NT2/D1 (cell line): ENCODE measurements at places on chromosomes 4 and X.
A peak's percentile ranks its signal among the peaks of the same experiment; 100 is the strongest.

DNA sequence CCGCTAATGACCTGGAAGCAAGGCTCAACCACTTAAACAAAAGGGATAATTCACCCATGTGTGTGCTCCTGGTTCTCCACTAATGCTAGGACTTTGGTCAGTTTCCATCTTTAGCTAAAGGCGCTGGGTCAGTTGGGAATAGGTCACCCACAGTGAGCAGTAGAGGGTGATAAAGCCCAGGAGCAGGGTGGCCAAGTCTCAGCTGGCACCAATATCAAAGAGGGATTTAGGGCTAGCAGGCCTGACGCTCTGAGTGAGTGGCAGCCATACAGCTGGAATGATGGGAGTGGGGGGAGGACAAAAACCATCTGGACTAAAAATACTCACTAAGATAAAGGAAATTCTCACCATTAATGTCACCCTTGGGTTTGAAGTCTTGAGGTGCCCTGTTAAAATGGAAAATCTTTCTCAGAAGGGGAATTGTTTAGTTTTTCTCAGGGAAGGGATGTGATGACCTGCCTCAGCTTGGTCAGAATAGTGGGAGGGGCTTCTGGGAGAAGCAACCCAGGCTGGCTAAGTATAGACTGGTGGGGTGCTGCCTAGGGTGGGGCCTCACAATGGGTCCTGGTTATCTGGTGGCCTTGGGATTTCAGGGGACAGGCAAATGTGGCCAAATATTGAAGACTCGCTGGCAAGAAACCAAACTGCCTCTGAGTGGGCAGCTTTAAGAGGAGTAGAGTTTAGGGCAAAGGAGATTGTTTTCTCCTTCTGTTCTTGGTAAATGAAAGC lies 47.1 kb downstream of the TSC22D3 start:
- no peak for DNase-seq

DNA sequence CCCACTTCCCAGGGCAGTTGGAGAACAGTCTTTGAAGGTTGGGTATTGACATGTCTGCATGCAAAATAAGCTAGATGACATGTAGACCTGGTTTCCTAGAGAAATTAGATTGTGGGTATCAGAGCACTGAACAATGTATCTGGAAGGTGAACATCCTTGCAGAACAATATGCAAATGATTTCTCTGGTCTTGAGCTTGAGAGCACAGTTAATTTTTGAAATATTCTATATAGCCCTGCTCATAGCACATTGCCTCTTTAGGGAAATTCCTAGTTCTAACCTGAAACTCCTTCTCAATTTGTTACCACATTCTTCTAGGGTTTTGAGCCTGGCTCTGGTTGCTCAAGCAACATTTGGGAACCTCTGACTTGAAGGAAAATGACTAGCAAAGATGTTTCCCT lies 41.6 kb upstream of the LAS1L start:
- DNase-seq: no peak

GRCh38 chrX:50448565-50448964 lies 22.1 kb downstream of the DGKK start:
- DNase-seq: no peak

- DNase-seq: no peak
These were observed 29.0 kb upstream of the UGT2B4 start for GRCh38 chr4:69524706-69525105.

DNA sequence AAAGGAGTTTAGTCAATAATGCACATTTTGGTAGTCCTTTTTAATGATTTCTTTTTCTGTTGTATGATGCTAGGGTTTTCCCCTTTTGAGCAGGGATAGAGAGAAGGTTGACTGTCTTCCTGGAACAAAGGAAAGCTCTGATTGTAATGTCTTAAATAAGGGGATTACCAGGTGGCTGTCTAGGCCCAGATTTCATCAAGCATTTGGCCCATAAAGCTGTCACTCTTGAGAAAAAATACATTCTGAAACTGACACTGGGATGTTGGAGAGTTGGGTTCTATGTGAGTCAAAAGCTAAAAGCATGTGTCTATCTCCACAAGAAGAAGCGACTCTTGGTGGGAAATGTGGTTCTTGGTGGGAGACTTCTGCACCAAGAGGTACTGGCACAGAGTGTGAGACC lies 26.4 kb downstream of the KIAA1210 start:
- DNase-seq: no peak

- DNase-seq: no peak
These were observed 17.0 kb downstream of the GPAT3 start for GRCh38 chr4:83552924-83553323.

GRCh38 chr4:118193421-118193820 lies 159.1 kb downstream of the NDST3 start:
- DNase-seq: no peak

- DNase-seq: no peak
These were observed 7.8 kb downstream of the C4orf54 start for GRCh38 chr4:99649778-99650177.

GRCh38 chr4:7910263-7910896 lies 29.3 kb downstream of the AFAP1 start:
- no peak for DNase-seq

- DNase-seq: no peak
These were observed 35.4 kb downstream of the FABP2 start for GRCh38 chr4:119286377-119287002.

DNA sequence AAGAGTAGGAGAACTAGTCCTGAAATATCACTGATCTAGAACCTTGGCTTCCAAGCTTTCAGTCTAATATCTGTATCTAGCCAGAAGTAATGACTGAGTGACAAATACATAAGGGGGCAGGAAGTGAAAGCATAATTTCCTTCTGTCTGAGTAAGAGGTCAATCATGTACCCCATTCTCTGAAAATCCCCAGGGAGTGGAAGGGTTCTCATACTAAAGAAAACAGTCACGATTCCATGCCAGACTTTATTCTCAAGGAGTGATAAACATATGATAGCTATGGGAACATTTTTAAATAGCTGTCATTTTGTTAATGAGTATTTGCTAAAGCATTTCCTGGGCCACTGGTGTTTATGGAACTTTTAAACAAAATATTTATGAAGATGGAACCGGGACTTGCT lies 308.5 kb downstream of the ARHGAP24 start:
- no peak for DNase-seq

GRCh38 chr4:4673070-4673469 lies 131.2 kb upstream of the STX18 start:
- DNase-seq: peak; percentile 83

DNA sequence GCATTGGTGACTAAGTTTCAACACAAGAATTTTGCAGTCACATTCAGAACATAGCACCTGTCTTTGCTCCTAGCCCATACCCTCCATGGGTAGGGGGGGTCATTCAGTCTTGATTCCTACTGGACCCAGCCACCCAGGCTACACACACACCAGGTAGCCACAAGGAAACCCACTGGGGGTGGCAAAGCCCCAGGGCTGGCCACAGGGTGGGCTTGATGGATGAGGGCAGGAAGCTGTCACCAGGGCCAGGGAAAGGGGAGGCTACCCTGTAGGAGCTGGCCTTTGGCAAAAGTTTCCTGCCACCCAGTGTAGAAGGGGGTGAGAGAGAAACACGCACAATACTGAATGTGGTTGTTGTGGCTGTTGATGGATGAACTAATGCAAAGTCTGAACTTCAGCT lies 74.5 kb upstream of the NKX1-1 start:
- no peak for DNase-seq

- no peak for DNase-seq
These were observed 153.3 kb downstream of the MID1IP1 start for GRCh38 chrX:38954520-38954919.

- no peak for DNase-seq
These were observed 11.7 kb downstream of the PITX2 start for GRCh38 chr4:110610940-110611831.

DNA sequence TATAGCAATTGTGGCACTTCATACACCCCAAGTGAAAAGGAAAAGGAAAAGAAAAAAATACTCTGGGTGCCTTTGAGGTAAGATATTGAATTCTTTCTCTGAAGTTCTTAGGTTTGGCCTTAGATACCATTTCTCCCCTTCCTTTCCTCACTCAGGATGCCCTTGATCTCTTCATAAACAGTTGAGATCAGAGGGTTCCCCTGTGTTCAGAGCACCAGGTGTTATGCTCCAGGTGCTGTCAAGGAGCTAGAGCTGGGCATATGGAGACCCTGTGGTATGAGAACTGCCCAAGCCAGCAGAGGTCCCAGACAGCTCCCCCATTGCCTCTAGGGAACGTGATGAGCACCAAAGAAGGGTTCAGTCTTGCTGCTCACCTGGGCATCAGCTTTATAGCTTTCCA lies 17.1 kb upstream of the CD40LG start:
- DNase-seq: no peak

- no peak for DNase-seq
These were observed 303.0 kb upstream of the GALNT7 start for GRCh38 chr4:172865531-172866127.

DNA sequence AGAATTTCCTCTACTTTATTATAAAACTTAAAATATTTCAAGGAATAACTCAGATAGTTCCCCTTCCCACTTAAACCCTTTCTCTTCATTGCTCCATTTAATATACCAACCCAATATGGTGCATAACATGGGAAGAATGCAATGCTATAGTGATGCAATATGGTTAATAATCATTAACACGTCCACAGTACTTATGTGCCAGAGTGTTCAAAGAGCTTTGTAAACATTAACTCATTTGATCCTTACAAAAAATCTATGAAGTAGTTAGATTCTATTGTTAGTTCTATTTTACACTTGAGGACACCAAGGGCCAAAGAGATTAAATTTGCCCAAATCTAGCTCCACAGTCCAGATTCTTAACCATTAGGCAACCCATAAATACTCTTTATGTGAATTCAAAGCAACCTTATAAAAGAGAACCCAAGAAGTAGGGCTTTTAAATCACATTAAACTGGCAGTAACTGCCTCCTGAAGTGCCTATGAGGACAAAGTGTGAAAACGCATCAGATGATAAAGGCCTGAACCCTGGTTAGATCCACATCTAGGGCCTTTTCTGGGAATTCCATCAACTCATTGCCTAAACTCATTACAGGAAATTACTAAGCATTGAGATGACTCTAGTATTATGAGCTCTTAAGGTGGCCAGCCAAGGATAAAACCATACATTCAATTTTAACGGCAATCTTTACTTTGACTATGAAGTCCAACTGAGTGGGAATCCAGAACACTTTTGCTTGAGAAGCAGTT lies 94.3 kb downstream of the AREG start:
- no peak for DNase-seq

GRCh38 chr4:168696280-168696679 lies 199.4 kb downstream of the PALLD start:
- no peak for DNase-seq

- peak; percentile 49 for DNase-seq
These were observed at the start of gene ADAMTS3 for GRCh38 chr4:72568959-72569718. TSS of gene ADAMTS3 (minus strand) at chr4:72569221. CDS start at chr4:72568762, 459 bp downstream.

DNA sequence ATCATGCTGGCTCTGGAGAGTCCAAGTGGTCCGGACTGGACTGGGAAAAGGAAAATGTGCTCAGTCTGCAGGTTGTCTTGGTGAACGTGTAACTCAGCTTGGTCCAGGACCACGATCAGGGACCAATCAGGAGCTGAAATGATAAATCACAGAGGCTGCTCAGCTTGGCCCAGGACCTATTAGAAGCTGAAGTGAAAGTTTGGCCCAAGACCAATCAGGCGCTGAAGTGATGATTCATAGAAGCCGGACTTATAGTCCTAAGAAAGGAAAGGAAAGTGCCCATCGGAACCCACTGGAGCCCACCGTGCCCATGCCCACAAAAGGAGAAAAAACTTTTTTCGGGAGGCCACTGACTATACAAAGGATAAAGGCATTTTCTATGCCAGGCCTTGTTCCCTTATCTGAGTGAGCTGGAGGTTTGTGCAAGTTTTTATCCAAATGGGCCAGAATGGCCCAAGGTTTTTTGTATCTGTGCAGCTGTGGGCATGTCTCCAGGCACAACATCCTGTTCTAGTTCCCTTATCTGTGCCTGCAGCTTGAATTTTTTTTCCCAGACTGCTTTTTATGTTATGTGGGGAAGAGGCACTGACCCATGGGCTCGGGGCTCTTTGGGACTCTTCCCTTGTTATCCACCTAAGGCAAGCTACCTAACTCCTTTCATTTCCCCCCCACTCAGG lies 194.4 kb downstream of the FAM133A start:
- DNase-seq: no peak

DNA sequence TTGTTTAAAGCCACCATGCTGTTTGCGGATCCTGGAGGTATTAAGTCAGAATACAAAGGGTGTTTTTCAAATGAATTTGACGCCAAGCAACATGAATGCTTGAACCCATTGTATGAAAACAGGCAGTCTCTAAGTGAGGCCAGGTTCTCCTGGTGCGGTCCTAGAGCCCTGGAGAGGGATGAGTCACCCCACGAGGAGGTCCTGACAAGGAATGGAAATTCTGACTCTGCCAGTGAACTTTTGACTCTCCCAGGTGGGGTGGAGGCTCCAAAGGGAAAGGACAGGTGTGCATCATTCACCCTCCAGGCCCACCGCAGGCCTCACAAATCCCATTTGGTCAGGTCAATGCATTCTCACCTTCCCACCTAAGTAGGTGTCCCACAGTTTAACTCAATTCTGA lies 1.5 kb downstream of the TRIM2 start:
- DNase-seq: no peak

DNA sequence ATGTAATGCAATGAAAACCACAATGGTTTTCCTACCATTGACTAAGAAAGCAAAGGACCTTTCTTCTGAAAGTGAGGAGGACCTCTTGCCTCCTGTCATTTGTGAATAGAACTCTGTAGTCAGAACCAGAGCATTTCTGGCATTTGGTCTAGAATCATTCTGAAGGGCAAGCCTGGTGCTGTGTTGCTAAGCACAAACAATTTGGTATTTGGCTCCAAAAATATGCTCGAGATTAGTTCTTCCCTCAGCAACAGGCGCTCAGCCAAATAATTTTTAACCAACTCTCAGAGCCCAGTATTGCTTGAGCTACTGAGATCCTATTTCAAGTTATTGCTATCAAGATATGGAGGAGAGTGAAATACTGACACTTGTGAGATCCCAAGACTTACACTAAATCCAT lies 71.0 kb downstream of the SNCA start:
- DNase-seq: no peak

- DNase-seq: peak; percentile 23
These were observed 983.1 kb upstream of the PABPC4L start for GRCh38 chr4:135184715-135185114.

DNA sequence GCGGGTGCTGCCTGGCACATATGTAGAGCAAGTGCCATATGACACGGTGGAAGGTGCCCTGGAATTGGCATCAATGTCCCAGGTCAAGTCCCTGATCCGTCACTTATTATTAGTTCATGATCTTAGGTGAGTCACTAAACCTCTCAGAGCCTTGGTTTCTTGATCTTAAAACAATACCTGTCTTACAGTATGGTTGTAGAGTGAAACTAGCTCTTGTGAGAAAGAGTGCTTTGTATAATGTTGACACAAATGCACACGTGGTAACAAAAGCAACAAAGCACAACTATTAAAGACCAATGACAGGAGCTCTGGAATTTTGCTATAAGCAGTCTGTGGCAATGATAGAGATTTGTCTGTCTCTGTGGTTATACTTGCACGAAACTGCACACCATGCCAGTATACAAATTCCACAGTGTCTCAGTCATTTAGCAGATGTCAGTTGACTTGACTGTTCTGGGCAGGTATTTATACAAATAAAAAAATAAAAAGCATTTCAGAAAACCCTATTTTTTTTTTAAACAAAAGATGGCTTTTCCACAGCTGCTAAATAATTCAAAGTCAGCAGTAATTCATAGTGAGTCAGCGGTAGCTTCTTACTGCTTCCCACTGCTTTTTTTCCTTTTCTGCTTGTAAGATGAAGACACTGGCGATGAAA lies 19.7 kb upstream of the ACSL1 start:
- no peak for DNase-seq

GRCh38 chr4:10715696-10716095 lies 31.1 kb upstream of the CLNK start:
- peak; percentile 9 for DNase-seq

GRCh38 chr4:120841580-120841979 lies 80.9 kb downstream of the PRDM5 start:
- no peak for DNase-seq
